IMR-90 (cell line): ENCODE measurements at places on chromosomes 2 and 18. TPM values are rescaled to one million over a fixed set of nuclear protein-coding genes. Genes with fewer than 3 reads are reported as not detected.
A peak's percentile ranks its signal among the peaks of the same experiment; 100 is the strongest.

RAD51AP2 gene
- polyA plus RNA-seq = not detected in 2 replicates

HK2 gene
- polyA plus RNA-seq = 18.7 and 20.9 TPM in 2 replicates

CXCR2 gene
- not detected in 2 replicates for polyA plus RNA-seq

ABCG5 gene
- polyA plus RNA-seq = not detected in 2 replicates

GPR35 gene
- polyA plus RNA-seq = 0.31 and 0.42 TPM in 2 replicates

RAX gene
- polyA plus RNA-seq = not detected in 2 replicates

IL1B gene
- 3.2 and 4.4 TPM in 2 replicates for polyA plus RNA-seq

OTOS gene
- 0.34 TPM in 1 of 2 replicates, not detected in the other for polyA plus RNA-seq

CD8B gene
- not detected in 2 replicates for polyA plus RNA-seq

KLHL41 gene
- 0.10 TPM in 2 replicates for polyA plus RNA-seq

- no peak for DNase-seq
These were observed 164.6 kb upstream of the DCC start for GRCh38 chr18:52175406-52175805.

- DNase-seq = peak; percentile 9
These were observed 853 bp downstream of the GNAL start for GRCh38 chr18:11689669-11690565.

GRCh38 chr18:10420561-10421352 is 33.7 kb upstream of the APCDD1 start:
- peak; percentile 79 for DNase-seq

DNA sequence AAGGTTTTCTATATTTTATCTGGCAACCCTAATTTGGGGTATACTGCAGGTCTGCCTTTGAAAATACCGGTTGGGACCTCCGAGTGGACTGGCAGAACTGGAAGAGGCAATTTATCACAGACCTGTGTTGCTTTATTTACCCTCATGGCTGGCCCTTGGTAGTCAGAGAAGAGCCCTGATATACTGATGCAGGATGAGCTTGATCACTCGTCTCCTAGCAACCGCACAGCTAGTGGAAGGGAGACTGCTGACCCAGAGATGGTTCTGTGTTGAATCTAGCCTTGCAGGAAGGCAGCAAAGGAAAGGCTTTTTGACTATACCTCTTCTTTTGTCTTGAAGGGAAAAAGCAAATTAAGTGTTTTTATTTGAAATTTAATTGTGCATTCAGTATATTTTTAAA is 154.7 kb downstream of the EML6 start:
- DNase-seq = no peak

DNA sequence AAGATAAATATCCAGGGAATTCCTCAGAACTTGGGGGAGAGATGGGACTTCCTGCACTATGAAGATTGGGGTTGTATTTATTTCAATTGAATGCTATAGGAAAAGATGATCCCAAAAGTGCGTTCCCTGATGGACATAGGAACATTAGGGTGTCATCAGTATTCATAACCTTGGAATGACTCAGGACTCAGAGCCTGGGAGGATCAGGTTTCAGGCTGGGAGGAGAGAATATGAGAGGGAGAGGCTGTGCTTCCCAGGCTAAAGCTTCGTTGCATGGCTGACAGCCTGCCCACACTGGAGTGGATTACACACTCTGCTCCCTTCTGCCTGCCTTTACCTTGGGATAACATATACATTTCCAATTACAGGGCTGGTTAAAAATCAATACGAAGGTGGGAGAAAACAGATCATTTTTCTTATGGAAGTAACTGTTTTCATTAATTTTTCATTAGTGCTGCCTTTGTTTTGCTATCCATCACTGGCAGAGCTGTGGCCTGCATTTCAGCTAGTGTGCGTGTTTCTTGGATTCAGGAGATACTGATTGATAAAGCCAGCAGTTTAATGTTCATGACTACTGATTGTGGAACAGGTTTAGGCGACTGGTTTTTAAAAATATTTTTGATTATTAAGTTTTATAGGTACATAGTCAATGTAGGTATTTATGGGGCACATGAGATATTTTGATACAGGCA is 118.7 kb downstream of the KCTD1 start:
- peak; percentile 88 for DNase-seq

GRCh38 chr2:168196764-168197180 is 50.6 kb downstream of the STK39 start:
- no peak for DNase-seq

DNA sequence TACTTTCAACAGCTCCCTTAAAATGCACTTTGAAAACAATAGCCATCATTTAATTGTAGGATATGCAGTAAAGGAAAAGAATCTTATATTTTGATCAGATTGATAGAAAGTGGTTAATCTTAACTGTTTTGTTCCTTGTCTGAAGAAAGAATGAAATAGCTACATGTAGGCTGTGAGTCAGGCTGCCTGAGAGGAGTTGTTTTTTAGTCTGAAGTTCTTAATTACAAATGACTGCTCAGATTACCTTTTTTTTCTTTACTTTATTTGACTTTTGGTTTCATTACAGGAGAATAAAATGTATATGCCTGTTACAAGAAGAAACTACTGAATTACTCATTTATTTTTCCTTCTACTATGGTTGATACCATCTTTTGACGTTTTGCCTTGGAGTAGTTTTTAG is 56.8 kb downstream of the AGFG1 start:
- DNase-seq = no peak

GRCh38 chr2:29703336-29703735 is 218.1 kb downstream of the ALK start:
- no peak for DNase-seq

GRCh38 chr18:7479756-7480155 is 87.4 kb upstream of the PTPRM start:
- no peak for DNase-seq

DNA sequence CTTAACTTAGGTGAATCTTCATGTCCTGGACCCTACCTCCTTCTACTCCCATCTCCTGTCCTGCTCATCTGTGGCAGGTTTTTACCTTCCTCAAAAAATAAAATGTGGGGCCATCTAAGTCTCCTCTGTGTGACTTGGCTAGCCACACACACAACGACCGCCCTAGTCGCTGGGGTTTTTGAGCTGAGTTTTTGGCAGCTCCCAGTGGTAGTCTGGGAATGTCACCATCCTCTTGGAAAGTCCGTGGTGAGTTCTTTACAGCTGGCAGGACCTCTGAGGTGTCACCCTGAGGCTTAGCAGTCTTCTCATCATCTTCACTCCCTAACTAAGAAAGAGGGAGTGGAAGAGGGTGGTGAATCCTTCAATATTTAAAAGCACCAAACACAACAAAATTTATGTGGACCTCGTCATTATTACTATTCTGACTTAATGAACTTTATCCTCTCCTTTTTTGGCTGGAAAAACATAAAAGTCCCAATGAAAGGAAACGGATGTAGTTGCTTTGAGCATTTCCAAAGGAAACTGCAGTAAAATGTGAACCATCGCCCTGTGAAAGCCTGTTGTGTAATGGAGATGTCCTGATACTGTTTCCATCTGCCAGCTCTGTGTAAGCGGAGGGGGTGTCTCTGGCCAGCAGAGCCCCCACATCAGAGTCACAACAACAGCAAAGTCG is 78.6 kb downstream of the VAPA start:
- DNase-seq = no peak

GRCh38 chr18:61719671-61720070 is 173.1 kb downstream of the RNF152 start:
- no peak for DNase-seq

- no peak for DNase-seq
These were observed 94.5 kb upstream of the TMEM178A start for GRCh38 chr2:39571111-39571731.

GRCh38 chr2:231780123-231780908 is 766 bp downstream of the PDE6D start:
- DNase-seq = peak; percentile 34

GRCh38 chr18:63207835-63208234 is 111.7 kb downstream of the BCL2 start:
- no peak for DNase-seq

DNA sequence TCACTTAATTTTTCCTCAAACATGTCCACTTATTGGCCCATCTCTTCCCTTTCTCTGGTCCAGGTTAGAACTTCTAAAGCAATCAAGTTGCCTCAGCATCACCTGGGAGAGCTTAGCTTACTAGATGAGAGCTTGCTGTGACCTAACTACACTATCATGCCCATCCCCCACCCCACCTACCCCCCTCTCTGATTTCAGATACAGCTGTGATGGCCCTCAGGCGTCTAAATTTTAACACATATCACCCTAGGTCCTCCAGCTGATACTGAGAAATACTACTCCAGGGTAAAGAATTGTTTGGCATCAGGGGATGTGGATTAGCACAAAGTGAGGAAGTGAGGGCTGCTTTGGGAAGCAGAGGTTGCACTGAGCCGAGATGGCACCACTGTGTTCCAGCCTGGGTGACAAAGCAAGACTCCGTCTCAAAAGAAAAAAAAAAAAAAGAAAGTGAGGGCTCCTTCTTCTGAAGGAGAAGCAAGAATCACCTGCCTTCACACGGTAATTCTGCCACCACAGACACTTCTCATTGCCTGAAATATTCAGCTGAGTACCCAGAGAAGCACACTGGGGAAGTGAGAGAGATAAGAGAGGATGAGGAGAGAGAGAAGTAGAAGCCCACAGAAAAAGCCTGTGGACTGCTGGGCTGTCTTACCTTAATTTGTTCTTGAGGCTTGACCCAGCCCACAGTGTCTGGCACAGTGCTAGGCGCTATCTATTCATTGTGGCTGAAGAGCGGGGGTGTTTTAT is 263.4 kb downstream of the ASXL3 start:
- DNase-seq = no peak

DNA sequence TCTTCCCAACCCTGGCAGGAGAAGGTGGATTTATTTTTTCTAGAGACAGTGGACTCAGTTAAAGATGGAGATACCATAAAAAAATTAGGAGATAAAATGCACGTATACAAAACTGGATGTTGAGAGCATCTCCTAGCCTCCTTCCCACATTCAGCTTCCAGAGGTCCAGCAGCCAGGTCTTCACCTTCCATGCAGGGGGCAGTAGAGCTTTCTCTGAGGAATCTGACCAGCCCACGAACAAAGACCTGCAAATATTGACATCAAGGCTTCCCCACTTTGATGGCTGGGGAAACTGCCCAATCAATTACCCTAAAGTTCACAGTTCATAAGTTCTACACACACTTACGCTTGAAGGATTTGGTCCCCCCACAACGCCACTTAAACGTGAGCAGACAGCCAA is 24.5 kb downstream of the AQP4 start:
- DNase-seq = no peak

- no peak for DNase-seq
These were observed 143.5 kb downstream of the RTN4 start for GRCh38 chr2:54906716-54907115.

- no peak for DNase-seq
These were observed 65.5 kb downstream of the EPB41L3 start for GRCh38 chr18:5478261-5478660.

- no peak for DNase-seq
These were observed 7.0 kb downstream of the FAM228A start for GRCh38 chr2:24181849-24182248.

DNA sequence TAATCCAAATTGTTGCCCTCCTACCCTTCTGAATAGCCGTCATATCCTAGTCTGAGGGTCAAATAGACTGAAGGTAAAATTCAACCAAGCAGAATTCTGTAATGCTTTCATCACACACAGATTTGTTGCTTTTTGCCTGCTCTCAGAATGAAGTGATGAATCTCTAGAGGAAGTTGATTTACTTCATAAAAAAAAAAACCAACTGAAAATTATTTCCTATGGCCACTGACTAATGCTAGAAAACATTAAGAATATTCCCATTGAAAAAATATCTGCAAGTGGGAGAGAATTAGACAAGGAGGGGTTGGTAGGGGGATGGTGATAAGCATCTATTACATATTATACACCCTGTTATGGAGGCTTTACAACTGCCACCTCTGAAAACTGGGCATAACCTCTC is 2.3 kb upstream of the IL1RL2 start:
- no peak for DNase-seq
